ENCODE measurements at places on chromosomes 12 and 14.

GRCh38 chr12:47214771-47215170, 135.0 kb upstream of the AMIGO2 start:
- DNase-seq, result no peak

GRCh38 chr14:59272633-59273032, 84.2 kb downstream of the DAAM1 start:
- DNase-seq, result no peak

GRCh38 chr12:65532162-65532561, 253.7 kb downstream of the MSRB3 start:
- no peak for DNase-seq

DNA sequence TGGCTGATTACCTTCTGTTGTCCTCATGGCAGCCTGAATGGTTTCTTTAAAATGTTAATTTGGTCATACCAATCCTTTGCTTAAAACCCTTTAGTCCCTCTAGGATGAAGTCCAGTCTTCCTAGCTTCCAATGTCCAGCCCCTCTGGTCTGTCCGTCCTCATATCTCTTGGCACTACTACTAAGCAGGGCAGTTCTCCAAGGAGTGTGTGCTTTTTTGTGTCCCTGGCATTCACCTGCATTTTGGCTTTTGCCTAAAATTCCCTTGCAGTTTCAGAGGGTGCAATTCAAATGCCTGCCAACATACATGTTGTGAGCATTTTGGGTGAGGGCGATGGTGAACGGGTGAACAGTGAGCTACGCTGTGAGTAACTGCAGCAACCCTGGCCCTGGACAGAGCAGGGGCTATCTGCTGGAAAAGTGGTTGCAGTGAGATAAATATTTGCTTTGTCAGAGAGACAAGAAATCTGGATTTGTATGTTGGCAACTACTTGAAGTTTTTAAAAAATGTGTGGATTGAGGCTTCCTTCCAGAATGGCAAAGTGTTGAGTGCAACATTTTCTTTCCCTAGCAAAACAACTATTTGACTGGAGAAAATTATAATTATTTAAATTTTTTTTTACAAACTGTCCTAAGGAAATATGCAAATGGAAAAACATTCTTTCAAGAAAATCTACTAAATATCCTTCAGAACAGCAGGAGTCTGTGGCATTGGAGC, 14.6 kb downstream of the GALNT8 start:
- no peak for DNase-seq

DNA sequence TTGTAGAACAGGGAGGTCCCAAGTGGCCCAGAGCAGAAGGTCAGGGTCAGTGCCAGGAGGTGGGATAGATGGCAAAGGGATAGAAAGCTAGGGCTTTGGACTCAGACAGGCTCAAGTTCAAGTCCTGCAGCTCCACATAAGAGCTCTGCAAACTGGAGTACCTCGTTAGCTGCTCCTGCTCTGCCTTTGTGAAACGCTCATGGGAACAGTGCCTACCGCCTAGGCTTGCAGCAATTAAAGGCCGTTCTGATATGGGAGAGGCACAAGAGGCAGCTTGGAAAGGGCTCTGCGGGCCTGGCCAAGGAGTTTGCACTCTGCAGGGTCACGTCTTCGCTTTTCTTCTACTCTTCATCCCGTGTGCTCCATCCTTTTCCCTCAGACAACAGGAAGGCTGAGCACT, 54.1 kb downstream of the MAP1LC3B2 start:
- DNase-seq, result no peak

GRCh38 chr14:102218688-102219087, 79.0 kb downstream of the WDR20 start:
- no peak for DNase-seq

- DNase-seq, result no peak
These were observed 47.7 kb upstream of the ERGIC2 start for GRCh38 chr12:29428633-29429032.

DNA sequence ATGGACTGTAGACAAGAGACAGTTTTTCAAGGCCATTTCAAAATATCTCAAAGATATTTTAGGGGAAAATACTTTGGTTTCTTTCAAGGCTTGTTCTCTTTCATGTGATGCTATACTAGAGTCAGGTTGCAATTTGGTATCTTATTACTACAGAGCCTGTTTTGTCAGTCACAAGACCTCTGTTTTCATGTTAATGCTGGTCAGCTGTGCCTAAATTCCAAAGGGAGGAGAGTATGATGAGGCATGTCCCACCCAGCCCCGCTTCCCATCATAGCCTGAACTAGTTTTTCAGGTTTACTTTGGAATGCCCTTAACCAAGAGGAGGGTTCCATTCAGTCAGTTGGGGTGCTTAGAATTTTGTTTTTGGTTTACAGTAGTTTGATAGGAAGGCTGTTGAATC, 52.6 kb downstream of the GPHB5 start:
- DNase-seq, result no peak

DNA sequence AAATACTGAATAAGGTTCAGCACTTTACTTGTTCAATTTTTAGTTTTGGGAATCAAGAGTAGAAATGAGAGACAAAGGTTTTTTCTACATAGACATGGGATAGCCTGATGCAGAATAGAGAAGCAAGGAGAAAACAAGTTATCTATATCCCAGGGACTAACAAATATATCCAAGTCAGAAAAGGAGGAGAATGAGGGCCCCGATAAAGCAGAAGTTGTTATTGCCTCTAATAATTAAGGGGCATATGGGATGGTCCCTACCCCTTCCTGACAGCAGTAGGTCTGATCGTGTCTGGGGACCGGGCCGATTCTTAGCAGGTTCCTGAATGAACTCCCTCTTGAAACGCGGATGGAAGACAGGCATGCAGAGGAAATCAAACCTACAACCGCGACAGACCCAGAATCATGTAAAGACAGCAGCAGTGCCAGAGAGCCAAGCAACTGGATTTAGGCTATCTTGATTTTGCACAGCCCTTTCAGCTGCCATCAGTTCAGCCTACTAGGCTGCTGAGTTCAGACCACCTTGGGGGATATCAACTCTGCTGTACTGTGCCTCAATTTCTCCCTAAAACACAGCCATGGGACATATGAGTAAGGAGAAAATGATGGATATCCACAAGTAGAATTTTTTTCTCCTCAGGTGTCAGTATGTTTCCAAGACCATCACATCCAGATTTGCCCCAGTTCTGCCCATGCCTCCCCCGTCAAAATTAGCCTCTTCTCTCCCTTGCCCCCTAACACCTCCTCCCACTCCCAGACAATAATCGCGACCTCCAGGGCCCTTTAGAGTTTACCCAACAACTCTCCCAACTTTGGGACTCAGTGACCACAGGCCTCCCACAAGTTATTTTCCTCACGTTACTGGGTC, 706 bp downstream of the PRMT5 start:
- no peak for DNase-seq

- no peak for DNase-seq
These were observed 429.4 kb downstream of the DIO2 start for GRCh38 chr14:79781882-79782281.

GRCh38 chr14:50357753-50358395, 38.8 kb downstream of the CDKL1 start:
- no peak for DNase-seq

DNA sequence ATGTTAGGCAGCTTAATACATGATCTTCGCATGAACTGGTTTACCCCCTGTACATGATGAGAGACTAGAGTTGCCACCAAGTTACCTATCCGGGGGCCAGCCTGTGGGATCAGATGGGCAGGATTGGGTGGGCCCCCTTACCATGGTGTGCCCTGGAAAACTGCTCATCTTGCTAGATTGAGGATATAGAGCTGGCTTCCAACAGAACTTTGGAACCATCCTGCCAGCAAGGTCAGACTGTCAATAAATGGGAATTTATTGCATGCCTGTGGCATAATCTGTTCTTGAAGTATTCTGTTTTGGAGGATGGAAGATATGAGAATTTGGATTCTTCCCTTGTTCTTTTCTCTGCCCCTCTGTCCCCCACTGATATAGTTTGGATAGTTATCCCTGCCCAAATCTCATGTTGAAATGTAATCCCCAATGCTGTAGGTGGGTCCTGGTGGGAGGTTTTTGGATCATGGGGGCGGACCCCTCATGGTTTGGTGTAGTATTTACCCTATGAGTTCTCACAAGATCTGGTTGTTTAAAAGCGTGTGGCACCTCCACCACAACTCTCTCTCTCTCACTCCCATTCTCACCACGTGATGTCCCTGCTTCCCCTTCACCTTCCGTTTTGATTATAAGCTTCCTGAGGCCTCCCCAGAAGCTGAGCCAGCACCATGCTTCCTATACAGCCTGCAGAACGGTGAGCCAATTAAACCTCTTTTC, 3.7 kb upstream of the TM9SF1 start:
- no peak for DNase-seq

DNA sequence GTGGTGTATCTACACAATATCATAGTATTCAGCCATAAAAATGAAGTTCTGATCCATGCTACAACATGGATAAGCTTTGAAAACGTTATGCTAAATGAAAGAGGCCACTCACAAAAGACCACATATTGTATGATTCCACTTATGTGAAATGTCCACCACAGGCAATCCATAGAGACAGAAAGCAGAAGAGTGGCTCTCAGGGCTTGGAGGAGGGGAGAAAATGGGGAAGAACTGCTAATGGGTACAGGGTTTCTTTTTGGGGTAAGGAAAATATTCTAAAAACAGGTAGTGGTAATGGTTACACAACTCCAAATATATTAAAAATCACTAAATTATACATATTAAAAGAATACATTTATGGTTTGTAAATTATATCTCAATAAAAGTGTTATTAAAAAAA, 16.5 kb downstream of the SCNN1A start:
- DNase-seq, result no peak

DNA sequence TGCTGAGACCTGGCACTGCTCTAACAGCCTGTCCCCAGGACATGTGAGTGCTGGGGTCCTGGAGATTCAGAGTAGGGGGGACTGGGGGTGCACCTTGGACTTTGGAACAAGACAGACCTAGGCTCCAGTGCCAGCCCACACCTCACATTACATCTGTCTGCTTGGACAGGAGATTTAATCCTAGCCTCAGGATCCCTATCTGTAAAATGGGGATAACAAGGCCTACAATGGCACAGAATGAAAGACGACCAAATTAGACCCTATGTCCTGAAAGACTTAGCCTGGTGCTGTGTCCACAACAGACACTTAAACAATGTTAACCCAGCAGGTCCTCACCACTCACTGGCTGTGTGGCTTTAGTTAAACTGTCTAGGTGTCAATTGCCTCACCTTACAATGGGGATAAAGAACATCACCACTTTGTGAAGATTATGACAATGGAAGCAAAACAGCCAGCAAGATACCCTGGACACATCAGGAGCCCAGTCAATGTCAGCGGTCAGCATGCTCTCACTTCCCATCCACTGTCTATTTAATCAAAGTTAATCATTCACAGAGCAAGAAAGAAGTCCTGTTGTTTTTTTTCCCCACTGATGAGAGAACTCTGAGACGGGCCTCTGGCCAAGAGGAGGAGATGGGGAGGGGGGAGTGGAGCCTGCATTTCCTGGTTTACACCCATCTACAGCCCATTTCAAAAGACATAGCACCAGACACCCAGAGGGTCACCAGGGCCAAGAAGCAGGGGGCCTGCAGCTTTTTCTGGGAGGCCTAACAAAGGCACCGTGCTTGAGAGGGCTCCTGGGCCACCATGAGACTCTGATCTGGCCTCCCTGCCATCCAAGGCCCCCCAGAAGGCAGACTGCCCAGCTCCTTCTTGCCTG, 40.6 kb downstream of the ACTN1 start:
- no peak for DNase-seq

DNA sequence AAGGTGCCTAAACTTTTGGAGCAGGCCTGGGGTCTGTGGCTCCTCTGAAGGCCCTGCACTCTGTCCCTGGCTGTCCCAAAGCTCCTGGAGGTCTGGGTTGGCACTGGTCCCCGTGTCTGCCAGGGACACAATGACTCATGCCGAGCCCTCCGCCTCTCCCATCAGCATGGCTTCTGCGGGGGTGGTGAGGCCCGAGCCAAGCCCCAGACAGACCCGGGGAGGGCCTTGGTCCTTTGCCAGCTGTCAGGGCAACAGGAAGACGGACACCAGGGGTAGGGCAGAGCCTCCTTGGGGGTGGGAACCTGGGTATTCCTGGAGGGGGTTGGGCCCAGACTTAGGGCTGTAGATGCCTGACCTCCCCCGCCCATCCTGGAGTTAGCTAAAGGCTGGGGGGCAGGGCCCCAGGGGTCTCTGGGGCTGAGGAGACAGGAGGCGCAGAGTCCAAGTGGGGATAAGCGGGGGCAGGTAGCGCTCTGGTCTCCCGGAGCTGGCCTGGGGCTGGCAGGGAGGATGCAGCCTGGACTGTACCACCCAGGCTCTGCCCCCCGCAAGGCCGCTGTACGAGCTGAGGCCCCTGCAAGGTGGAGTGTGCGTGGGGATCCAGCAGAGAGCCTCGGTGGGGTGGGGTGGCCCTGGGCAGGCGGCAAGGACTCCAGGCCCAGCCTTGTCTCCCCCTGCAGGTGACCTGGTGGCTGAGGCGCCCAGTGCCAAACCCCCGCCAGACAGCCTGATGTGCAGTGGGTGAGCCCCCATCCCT, 16.4 kb upstream of the PUS1 start:
- DNase-seq, result no peak

DNA sequence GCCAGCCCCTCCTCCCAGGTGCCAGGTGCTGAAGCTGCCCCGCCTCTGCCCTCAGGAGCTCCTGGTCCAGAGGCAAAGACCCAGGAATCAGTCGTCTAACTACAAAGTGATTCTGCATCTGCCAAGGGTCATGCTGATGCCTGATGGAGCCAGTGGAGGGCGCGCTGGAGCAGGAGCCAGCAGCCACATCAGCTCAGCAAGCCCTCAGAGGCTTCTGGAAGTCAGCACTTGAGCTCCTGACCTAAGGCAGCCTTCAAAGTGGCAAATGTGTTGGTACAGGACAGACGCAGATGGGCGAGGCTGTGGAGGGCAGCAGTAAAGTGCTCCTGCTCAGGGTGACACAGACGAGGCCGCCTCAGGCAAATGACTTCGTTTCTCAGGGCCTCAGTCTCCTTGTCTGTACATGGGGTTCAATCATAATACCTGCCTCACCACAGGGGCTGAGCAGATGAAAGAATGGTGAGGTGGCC, 10.9 kb downstream of the C12orf43 start:
- no peak for DNase-seq

- DNase-seq, result no peak
These were observed 557.0 kb downstream of the SLC6A15 start for GRCh38 chr12:84355561-84355960.

DNA sequence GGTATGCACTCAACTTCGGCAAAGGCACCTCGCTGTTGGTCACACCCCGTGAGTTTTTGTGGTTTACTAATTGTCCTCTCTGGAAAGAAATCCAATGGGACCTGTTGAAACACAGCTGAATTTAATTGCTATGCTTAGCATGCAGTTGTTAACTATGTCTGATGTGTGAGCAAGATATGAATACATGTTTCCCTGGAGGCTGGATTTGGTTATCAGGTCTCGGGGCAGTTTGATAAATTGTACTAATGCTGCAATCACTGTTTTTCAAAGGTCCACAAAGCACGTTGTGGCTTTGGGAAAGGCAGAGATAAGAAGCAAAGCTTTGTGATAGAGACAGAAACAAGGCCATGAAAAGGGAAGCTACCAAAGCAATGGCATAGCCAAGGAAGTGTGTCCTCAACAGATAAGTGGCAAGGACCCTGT, 91.3 kb downstream of the DAD1 start:
- no peak for DNase-seq

- DNase-seq, result no peak
These were observed 166.2 kb downstream of the PIK3C2G start for GRCh38 chr12:18427520-18427919.

GRCh38 chr12:112126911-112127310, 1.6 kb downstream of the TRAFD1 start:
- DNase-seq, result no peak
